ENCODE measurements at places on chromosomes 16 and 17.

DNA sequence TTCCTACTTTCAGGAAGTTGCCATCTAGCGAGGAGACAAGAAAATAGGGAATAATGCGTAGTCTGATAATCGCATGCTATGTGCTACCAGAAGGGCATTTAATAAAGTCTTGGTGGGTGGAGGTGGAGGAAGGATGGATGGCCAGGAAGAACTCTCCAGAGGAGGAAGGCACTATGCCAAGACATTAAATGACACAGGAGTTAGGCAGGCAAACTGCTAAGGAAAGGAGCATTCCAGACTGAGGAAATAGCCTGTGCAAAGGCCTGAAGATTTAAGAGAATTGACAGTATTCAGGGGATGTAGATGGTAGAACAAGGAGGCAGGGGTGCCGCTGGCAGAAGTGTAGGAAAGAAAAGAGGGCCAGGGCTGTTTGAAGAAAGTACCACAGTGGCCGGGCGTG lies 19.3 kb upstream of the ARHGAP44 start:
- DNase-seq, result no peak

DNA sequence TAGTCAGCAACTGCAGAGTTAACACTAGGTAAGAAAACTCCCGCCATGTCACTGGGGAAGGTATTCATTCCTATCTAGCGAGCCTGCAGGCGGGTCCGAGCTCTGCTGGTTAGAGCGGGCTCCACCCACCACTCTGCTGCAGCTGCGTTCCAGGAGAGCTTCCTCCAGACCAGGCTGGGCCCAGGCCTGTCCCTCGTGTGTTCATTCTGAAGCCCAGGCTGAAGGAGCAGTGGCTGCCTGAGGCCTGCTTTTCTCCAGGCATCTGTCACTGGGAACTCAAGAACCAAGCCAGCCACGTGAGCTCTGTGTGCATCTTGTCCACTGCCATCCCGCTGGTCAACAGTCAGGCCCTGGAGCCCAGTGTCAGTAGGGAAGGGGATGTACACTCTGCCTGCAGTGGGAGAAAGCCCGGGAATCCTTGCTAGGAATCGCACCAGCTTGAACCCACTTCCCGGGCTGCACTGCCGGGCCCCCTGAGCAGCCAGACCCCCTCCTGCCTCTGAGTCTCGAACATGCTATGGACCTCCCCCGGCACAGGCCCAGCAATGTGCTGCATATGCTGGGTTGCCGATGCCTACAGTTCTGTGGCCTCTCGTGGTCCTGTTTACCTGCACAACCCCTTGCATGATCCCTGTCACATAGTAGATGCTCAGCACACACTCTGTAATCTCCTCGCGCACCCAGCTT lies 51.0 kb upstream of the ENPP7 start:
- no peak for DNase-seq

- no peak for DNase-seq
These were observed 80.6 kb downstream of the NETO2 start for GRCh38 chr16:47063011-47063724.

DNA sequence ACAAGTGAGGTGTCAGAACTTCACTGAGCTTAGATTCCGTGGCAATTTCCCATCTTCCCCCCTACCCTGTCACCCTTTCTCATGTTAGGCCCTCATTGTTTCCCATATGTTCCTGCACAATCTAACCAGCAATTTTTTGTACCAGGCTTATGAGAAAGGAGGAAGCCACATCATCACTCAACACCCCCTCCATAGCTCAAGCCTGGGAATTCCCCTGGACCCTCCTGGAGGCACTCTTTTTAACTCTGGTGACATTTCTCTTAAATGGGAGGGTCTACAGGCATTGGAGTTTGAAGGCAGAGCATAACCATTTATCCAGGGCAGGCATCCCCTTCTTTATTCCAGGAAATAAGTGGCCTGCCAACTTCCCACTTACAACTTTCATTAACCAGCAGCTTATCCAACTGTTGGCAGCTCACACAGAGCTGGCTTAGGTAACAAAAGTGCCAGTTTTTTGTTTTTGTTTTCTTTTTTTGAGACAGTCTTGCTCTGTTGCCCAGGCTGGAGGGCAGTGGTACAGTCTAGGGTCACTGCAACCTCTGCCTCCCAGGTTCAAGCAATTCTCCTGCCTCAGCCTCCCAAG lies 10.4 kb upstream of the GLG1 start:
- no peak for DNase-seq

DNA sequence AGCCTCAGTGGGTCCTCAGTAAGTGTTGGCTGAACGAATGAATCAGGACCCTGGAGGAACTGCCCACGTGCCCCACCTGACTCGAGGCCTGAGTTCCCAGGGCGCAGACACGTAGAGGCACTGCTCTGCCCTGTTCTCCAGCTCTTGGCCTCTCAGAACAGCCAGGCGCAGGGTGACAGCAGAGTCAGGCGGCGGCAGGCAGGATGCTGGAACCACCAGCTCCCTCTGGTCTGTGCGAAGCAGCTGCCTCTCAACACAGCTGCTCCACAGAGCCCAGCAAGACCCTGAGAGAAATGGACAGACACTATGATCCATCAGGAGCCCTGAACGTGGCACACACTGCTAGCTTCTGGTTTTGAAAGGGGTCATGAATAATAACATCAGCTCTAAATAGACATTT lies 53.1 kb upstream of the BCO1 start:
- no peak for DNase-seq

DNA sequence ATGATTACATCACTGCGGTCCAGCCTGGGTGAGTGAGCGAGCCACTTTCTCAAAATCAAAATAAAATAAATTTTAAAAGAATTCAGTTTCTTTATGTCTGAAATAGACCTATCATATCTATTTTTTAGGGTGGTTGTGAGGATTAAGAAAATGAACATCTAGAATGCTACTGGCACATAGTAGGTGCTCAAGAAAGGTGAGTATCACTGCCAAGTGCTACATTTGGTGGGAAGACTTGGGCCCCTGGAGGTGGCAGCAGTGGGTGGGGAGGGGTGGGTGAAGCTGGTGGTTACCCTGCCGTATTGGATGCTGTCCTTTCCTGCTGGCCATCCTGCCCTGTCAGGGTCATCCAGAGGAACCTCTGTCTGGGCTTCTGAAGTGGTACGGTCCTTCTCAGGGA lies 50.3 kb downstream of the ABCC6 start:
- DNase-seq, result no peak

All from Caki2 (cell line).